ENCODE measurements at places on chromosomes 1 and 21. TPM values are rescaled to one million over a fixed set of nuclear protein-coding genes. Genes with fewer than 3 reads are reported as not detected.

TMIGD3 gene
- total RNA-seq = not detected

GBP6 gene
- 0.38 TPM for total RNA-seq

OVAAL gene
- not detected for total RNA-seq

CROCC gene
- total RNA-seq = 18.3 TPM

C1orf87 gene
- not detected for total RNA-seq

PLA2G2F gene
- total RNA-seq = not detected

STRIP1 gene
- total RNA-seq = 34.7 TPM

OR2T2 gene
- total RNA-seq = not detected

RGS16 gene
- total RNA-seq = 6.4 TPM

BRDT gene
- 0.58 TPM for total RNA-seq

DLGAP3 gene
- total RNA-seq = 0.55 TPM

DPT gene
- total RNA-seq = not detected

TEKT2 gene
- total RNA-seq = not detected

ADCY10 gene
- 0.05 TPM for total RNA-seq

RUNX3 gene
- total RNA-seq = 177 TPM

Measured in activated CD4-positive, alpha-beta memory T cell treated with anti-CD3 and anti-CD28 coated beads, Interleukin-2, amount 10 ng/mL, durations not matched to agents 7 days and 5 days (primary cell).